HS-5 (cell line): ENCODE measurements at places on chromosomes 3 and 15.

DNA sequence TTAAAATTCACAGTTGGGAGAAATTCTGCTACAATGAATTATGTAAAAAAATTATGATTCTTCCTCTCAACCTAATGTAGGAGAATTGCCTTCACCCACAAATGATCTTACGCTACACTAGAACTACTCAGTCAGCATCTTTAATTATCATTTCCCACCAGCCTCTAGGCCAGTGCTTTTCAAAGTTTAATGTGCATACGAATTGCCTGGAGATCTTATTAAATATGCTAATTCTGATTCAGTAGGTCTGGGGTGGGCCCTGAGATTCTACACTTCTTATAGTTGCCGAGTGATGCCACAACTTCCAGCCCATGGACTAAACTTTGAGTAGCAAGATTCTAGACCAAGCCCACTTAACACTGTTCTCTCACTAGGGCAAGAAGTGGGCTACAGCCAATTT, 236.9 kb upstream of the ICE2 start:
- DNase-seq = no peak

GRCh38 chr3:111690242-111690641, 95.1 kb upstream of the ZBED2 start:
- no peak for DNase-seq

DNA sequence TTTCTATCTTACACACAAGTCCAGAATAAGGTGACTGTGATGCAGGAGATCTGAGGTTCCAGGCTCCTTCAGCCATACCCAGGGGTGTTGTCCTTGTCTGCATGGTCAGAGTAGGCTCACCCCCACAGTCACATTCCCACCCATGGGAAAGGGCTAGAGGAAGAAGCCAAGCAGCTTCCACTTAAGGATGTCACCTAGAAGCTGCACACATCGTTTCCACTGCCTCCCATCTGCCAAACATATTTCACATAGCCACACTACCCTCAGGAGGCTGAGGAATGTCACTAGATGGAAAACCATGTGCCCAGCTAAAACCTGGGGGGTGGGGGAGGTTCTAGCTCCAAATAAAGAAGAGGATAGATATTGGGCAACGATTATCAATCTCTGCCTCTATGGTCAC, 58.1 kb downstream of the TMEM39A start:
- no peak for DNase-seq

DNA sequence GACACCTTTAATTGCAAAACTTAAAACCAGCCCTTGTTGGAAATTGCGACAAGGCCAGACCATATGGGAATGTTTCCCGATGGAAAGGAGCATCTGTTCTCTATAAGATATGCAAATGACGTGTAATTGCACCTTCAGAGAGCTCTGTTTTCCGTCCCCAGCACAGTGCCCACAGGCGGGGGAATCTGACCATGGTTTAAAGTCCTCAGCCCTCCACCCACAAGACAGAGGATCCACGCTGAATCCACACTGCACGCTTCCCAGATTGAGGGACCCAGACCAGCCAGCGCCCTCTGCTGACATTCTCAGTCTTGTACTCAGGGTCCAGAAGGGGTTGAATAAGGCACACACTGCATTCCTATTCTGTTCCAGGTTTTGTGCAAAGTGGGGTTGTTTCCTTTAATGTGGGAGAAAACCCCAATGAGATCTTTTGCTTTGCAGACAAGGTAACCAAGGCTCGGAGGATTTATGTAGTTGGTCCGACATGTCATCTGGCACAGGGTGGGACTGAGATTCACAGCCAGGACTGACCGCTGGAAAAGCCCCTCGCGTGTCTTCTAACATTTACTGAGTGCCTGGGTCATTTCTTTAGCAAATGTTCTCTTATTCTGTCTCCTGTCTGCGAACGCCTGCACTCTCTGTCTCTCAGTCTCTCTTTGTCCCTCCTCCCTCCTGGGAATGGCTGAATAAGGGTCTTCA, 36.8 kb upstream of the KLHL25 start:
- DNase-seq = no peak

- no peak for DNase-seq
Observed at GRCh38 chr3:133023362-133023761, 14.8 kb upstream of the TMEM108 start.

- peak; percentile 32 for DNase-seq
Observed at GRCh38 chr15:75966073-75966472, 46.2 kb downstream of the NRG4 start.

GRCh38 chr3:64457811-64458210, 230.0 kb downstream of the ADAMTS9 start:
- no peak for DNase-seq

DNA sequence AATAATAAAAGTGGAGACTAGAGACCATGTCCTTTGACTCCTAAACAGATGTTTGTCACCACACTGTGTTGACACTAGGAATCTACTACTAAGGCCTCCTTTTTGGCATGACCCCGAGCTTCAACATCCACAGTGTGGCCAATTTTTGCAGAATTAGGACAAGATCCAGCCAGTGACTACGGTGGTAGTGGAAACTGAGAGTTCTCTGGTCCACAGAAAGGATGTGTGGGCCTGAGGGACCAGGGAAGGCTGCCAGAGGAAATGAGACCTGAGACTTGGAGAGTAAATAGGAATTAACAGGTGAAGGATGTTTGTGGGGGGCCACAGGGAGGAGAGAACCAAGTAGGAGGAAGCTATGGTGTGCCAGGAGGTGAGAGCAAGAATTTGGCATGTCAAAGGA, 122.7 kb downstream of the CHCHD6 start:
- no peak for DNase-seq

DNA sequence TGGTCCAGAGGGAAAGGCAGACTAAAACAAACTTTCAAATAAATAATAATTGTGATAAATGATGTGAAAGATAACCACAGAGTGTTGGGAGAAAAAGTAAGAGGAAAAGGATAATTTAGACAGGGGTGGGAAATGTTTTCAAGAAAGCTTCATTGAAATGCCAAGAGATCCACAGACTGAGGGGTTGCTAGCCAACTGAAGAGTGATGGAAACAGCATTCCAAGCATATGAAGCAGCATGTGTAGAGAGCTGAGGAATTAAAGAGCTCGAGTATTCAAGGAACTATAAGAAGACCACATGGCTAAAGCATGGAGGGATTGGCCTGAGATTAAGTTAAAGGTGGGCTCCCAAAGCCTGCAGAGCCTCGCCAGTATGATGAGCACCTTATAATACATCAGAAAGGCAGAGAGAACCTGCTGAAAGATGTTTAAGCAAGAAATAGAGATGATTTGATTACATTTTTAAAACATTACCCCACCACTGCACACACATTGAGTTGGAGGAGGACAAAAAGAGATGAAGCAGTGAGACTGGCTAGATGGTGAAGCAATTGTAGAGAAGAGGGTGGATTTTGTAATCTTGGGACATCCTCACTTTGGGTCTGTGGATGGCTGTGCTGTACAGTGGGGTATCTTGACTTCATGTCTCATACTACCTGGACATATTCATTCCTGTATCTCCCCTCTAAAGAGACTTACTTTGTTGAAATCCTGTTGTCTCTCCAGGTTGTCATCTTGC, 100.8 kb downstream of the STAC start:
- no peak for DNase-seq
